ENCODE measurements at places on chromosomes 7 and 10. TPM values are rescaled to one million over a fixed set of nuclear protein-coding genes. Genes with fewer than 3 reads are reported as not detected.

The SEC61G gene
- 194 TPM for total RNA-seq

GRCh38 chr7:157922576-157922975 is 585.8 kb downstream of the DNAJB6 start:
- DNase-seq, result no peak

- DNase-seq, result no peak
These were observed at the start of gene C10orf95 for GRCh38 chr10:102451105-102451969. C10orf95 (minus strand) TSS chr10:102451543; CDS start chr10:102451093, 450 bp downstream.

The CALML3 gene
- total RNA-seq, result not detected

- no peak for DNase-seq
These were observed 20.0 kb downstream of the PYROXD2 start for GRCh38 chr10:98394851-98395440.
